ENCODE measurements at places on chromosomes 5 and 9.

GRCh38 chr5:150783422-150783928 lies 4.9 kb downstream of the SMIM3 start:
- DNase-seq = peak; percentile 71

DNA sequence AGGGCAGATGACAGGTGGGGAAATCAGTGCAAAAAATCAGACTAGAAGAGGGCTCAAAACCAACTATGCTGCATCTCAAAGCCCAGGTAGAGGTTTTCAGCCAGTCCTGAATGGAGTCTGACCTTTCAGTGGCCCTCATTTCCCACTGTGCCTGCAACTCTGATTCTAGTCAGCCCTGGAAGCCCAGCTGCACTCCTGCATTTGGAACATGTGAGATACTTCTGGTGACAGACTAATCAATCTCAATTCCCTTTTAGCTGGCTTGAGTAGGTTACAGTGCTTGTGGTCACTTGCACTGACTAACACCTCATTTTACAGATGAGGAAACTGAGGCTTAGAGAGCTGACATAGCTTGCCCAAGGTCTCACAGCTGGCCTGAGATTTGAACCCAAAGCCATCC lies 7.9 kb upstream of the ACSL6 start:
- DNase-seq = peak; percentile 35

GRCh38 chr5:37722236-37723161 lies 117.3 kb downstream of the GDNF start:
- DNase-seq = no peak

DNA sequence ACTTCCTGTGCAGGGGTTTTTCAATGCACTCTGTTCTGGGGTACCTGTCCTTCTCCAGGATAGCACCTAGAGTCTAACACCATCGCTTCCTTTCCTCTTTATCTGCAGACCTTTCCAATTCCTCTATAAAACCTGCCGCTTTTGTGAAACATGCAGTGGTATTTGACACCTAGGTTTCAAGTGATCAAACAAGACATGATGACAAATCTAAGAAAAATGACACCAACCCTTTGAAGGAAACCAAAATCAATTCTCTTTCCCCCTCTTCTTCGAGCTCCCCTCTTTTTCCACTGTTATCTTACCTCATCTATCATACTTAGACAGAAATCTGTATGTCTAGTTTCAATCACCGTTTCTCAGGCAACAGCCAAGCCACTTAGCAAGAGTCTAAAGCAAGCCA lies 25.6 kb upstream of the RANBP17 start:
- DNase-seq = no peak

DNA sequence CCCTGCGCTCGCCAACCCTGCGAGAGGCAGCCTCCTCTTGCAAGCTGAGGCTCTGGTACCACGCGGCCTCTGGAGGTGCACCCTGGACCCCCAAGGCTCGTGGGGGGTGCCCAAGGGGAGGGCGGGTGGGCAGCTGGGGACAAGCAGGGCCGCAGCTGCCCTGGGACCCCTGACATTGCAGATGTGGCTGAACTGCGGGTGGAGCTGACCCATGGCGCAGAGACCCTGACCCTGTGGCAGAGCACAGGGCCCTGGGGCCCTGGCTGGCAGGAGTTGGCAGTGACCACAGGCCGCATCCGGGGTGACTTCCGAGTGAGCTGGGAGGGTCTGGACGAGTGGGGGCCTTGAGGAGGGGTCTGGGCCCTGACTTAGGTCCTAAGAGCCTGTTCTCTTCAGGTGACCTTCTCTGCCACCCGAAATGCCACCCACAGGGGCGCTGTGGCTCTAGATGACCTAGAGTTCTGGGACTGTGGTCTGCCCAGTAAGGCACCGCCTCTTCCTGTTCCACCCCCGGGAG lies 1.5 kb downstream of the MAMDC4 start:
- no peak for DNase-seq

- no peak for DNase-seq
These were observed 197.6 kb downstream of the NR3C1 start for GRCh38 chr5:143205883-143206195.

GRCh38 chr5:171521219-171521633 lies 101.8 kb downstream of the FGF18 start:
- no peak for DNase-seq

DNA sequence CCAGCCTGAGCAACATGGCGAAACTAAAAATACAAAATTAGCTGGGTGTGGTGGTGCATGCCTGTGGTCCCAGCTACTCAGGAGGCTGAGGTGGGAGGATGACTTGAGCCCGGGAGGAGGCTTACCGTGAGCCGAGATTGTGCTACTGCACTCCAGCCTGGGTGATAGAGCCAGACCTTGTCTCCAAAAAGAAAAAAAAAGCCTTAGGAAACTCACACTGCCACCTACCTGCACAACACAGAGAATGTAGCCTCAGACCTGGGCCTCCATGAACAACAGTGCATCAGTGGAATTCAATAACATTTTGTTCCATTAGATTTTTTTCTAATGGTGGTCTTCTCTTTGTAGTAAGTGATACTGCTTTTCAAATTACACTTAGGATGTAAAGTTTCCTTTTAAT lies 63.8 kb upstream of the RARS1 start:
- DNase-seq = no peak

DNA sequence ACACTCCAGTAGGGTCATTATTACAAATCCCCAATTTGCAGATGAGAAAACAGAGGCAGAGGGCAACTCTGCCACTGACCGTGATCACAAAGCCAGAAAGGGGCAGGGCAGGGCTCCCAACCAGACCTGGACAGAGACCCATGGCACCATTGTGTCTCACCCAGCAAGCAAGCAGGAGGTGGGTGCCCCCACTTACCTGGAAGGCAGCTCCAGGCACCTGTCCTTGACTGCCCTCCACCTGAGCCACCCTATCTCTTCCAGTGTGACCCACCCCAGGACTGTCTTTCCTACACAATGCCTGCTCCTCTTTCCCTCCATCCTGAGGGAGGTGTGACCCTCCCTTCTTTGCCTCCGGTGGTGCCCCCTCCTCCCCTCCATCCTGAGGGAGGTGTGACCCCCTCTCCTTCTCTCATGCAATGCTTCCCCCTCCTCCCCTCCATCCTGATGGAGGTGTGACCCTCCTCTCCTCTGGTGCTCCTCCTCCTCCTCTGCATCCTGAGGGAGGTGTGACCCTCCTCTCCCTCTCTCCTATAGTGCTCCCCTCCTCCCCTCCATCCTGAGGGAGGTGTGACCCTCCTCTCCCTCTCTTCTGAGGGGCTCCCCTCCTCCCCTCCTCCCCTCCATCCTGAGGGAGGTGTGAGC lies 198.0 kb downstream of the MED10 start:
- no peak for DNase-seq

- DNase-seq = no peak
These were observed 269.9 kb downstream of the CDK5RAP2 start for GRCh38 chr9:120310035-120310434.

All from activated T-cell treated with anti-CD3 and anti-CD28 coated beads, Interleukin-2, amount 50 U/mL, for 48 hours (primary cell).